ENCODE measurements at places on chromosomes 3 and 15.
A peak's percentile ranks its signal among the peaks of the same experiment; 100 is the strongest.

GRCh38 chr3:77079988-77080610 is 40.2 kb downstream of the ROBO2 start:
- no peaks in the 10 kb centered on the region for H3K27me3 ChIP-seq
- H3K36me3 ChIP-seq, result no peaks in the 10 kb centered on the region
- H3K4me1 ChIP-seq, result no peaks in the 10 kb centered on the region
- no peak overlapping the region for H3K27ac ChIP-seq
- no peak overlapping the region for H3K4me3 ChIP-seq
- no peak for DNase-seq

GRCh38 chr3:136120373-136121348 is 75.5 kb downstream of the MSL2 start:
- H3K4me1 ChIP-seq, result no peaks in the 10 kb centered on the region
- H3K36me3 ChIP-seq, result peaks cover 21% of the 10 kb centered on the region
- no peak for DNase-seq
- H3K27me3 ChIP-seq, result no peaks in the 10 kb centered on the region
- H3K27ac ChIP-seq, result no peak overlapping the region
- no peak overlapping the region for H3K4me3 ChIP-seq

GRCh38 chr15:37109872-37110572 is 9.7 kb upstream of the MEIS2 start:
- H3K36me3 ChIP-seq, result peaks cover 20% of the 10 kb centered on the region
- peaks cover 8% of the 10 kb centered on the region for H3K4me1 ChIP-seq
- peak; percentile 29 for DNase-seq
- H3K27me3 ChIP-seq, result no peaks in the 10 kb centered on the region
- H3K27ac ChIP-seq, result peak overlapping the region; percentile 72

DNA sequence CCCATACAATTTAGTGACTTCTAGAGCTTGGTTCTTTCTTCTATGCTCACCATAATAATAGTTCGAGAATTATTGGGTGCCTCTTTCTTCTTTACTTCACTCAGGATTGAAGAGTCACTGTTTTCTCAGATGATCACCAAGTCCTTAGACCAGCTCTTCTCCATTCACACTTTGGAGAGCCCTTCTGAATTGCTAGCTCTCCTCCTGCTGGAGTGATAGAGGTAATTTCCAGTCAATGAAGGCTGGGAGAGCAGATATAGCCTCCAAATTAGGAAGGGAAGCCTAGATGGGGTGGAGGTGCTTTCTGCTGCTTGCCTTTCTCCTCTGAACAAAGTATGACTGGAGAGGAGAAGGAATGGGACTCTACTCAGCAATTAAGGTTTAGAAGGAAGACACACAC is 10.7 kb upstream of the BBX start:
- no peaks in the 10 kb centered on the region for H3K36me3 ChIP-seq
- H3K27ac ChIP-seq, result no peak overlapping the region
- no peak for DNase-seq
- H3K4me3 ChIP-seq, result no peak overlapping the region

DNA sequence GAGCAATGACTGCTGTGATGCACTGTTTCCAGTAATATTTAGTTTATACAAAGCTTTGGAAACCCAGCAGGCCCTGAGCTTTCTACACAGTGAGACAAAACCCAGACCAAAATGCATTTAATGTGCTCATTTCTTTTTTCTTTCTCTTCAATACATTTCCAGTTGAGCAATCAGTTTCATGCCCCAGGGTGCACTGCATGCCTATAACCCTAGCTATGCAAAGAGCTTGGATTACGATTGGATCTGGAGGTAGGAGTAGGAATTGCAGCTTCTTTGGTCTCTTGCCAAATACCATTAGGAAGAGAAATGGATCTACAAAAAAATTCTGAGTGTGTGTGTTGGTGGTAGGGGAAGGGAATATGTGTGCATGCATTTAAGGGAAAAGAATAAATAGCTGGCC is 1001.4 kb downstream of the SQOR start:
- no peak for DNase-seq
- no peaks in the 10 kb centered on the region for H3K27me3 ChIP-seq

DNA sequence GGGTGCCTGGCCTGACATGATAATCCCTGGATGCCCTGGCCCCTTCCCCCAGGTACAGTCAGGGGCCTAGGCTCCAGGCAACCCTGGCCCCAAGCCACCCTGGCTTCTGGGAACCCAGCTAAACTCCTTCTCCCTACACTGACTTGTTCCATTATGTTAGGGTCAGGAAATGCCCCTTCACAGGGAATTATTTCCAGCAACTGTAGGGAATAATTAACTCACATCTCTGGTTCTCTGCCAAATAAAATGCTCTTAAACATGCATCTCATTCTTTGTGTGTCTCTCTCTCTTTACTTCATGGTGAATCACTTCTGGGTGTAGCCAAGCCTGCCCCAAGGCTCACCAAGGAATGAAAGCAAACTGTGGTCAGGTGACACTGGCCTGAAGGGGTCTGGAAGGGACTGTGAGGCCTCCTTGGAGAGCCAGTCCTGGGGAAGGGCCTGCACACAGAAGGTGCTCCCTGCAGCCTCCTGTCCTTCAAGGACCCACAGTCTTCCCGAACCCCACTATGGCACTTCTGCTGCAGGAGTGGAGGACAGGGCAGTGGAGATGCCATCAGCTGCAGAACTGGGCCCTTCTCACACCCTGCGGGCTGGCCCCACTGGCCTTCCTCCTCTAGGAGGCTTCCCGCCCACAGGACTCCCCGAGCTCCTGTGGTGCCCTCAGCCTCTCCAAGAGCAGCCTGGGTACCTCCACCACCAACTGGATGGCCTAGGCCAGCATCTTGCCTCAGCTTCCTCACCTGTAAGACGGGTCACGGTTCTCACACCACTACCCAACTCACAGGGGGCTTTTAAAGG is 17.6 kb downstream of the TKT start:
- peak overlapping the region; percentile 91 for H3K27ac ChIP-seq
- H3K4me3 ChIP-seq, result peak overlapping the region; percentile 60
- DNase-seq, result peak; percentile 82
- H3K4me1 ChIP-seq, result peaks cover 50% of the 10 kb centered on the region

- no peak overlapping the region for H3K27ac ChIP-seq
- H3K36me3 ChIP-seq, result no peaks in the 10 kb centered on the region
- peaks cover 14% of the 10 kb centered on the region for H3K27me3 ChIP-seq
- peak; percentile 20 for DNase-seq
Measured at GRCh38 chr15:66042624-66043023, 173.3 kb downstream of the RAB11A start.

- H3K4me3 ChIP-seq, result peak overlapping the region; percentile 56
- H3K36me3 ChIP-seq, result peaks cover 17% of the 10 kb centered on the region
- peaks cover 14% of the 10 kb centered on the region for H3K4me1 ChIP-seq
- no peak for DNase-seq
Measured at GRCh38 chr15:68205558-68205944, 419 bp upstream of the CALML4 start.

DNA sequence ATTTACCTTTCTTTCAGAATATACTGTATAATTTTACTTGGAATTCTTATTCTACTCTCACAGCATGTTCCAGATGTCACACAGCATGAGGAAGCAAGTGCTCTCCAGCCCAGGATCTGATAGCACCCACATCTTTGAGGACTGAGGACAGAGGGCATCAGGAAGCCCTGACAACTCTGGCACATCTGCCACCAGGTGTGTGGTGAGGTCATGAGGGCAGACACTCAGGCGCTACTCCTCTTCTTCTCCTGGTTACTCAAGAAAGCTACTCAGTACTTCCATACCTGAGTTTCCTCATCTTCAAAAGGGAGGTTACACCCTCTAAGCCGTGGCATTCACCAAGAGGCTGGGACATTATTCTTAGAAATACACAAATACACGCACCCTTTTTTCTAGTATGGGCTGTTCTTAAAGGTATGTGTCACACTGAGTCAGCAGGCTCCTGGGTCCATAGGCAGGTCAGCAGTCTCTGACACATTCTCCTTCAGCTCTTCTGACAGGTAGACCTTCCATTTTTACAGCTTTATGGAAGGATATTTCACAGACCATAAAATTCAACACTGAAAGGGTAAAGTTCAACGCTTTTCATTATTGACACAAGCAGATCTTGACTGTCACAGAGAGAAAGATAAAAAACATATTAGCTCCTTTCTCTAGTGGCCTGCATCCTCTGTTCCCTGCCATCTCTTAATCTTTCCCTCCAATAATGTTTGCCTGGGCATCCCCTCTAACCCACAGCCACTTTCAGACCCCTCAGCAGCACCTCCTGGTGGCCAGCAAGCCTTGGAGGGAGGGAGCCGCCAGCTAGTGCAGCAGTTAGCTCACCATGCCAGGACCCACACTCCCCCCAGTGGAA is 103.2 kb upstream of the TJP1 start:
- H3K27me3 ChIP-seq, result no peaks in the 10 kb centered on the region
- peak; percentile 60 for DNase-seq
- peak overlapping the region; percentile 53 for H3K27ac ChIP-seq
- H3K4me3 ChIP-seq, result no peak overlapping the region
- peaks cover 8% of the 10 kb centered on the region for H3K4me1 ChIP-seq

DNA sequence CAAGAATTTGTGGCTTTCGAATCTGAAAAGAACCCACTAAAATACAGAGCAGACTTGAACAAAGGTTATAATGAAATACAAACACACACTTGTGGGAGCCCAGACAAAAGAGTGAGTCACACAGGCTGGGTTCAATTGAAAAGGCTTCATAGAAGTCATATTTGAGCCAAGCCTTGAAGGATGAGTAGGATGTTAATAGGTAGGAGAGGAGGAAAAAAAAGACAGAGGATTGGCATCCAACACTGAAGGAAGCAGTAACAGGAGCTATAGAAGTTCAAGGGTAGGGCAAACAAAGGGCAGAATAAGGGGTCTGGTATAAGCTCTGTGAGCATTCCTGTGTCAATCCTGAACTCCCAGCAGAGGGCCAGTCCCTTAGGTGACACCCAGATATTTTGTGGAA is 325.4 kb downstream of the FOXP1 start:
- H3K27ac ChIP-seq, result peak overlapping the region; percentile 82
- no peaks in the 10 kb centered on the region for H3K27me3 ChIP-seq
- H3K36me3 ChIP-seq, result peaks cover 6% of the 10 kb centered on the region

- no peak for DNase-seq
- H3K36me3 ChIP-seq, result no peaks in the 10 kb centered on the region
- H3K27ac ChIP-seq, result no peak overlapping the region
- peaks cover 9% of the 10 kb centered on the region for H3K27me3 ChIP-seq
- H3K4me3 ChIP-seq, result no peak overlapping the region
Measured at GRCh38 chr3:17135696-17136095, 250.9 kb downstream of the PLCL2 start.

GRCh38 chr3:195770081-195770840 is 41.5 kb downstream of the MUC4 start:
- H3K27ac ChIP-seq, result no peak overlapping the region
- peaks cover 25% of the 10 kb centered on the region for H3K27me3 ChIP-seq
- no peaks in the 10 kb centered on the region for H3K36me3 ChIP-seq
- H3K4me3 ChIP-seq, result no peak overlapping the region
- H3K4me1 ChIP-seq, result no peaks in the 10 kb centered on the region

DNA sequence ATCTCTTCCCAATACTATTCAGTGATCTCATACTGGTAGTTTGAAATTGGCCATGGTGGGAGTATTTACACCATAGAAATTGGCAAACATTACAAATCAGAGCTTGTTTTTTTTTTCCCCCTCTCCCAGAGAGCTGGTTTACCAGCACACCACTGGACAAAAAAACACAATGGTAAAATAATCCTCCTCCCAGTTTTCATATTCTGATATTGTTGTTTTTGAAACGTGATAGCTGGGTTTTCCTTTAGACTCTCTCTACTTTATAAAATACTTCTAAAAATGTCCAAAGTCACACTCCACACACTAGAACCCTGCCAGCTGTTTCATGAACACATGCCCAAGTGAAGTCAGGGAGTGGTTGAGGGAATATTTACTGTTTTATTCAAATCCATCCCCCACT is 187.5 kb downstream of the DTWD1 start:
- no peak for DNase-seq
- H3K36me3 ChIP-seq, result no peaks in the 10 kb centered on the region
- H3K4me1 ChIP-seq, result no peaks in the 10 kb centered on the region
- no peak overlapping the region for H3K27ac ChIP-seq
- no peak overlapping the region for H3K4me3 ChIP-seq
- no peaks in the 10 kb centered on the region for H3K27me3 ChIP-seq

- H3K27me3 ChIP-seq, result no peaks in the 10 kb centered on the region
- H3K4me3 ChIP-seq, result no peak overlapping the region
- peaks cover 19% of the 10 kb centered on the region for H3K4me1 ChIP-seq
- peak overlapping the region; percentile 37 for H3K27ac ChIP-seq
Measured at GRCh38 chr15:66894986-66895780, 170.2 kb upstream of the SMAD3 start.

- peak overlapping the region; percentile 50 for H3K27ac ChIP-seq
- no peaks in the 10 kb centered on the region for H3K27me3 ChIP-seq
- H3K36me3 ChIP-seq, result peaks cover 8% of the 10 kb centered on the region
- DNase-seq, result no peak
- no peak overlapping the region for H3K4me3 ChIP-seq
- H3K4me1 ChIP-seq, result peaks cover 21% of the 10 kb centered on the region
Measured at GRCh38 chr3:108471426-108471825, 39.0 kb downstream of the MYH15 start.

- no peak overlapping the region for H3K4me3 ChIP-seq
- no peaks in the 10 kb centered on the region for H3K4me1 ChIP-seq
- H3K27ac ChIP-seq, result no peak overlapping the region
Measured at GRCh38 chr15:41993472-41994170, 21.3 kb upstream of the EHD4 start.

- no peaks in the 10 kb centered on the region for H3K27me3 ChIP-seq
- H3K4me1 ChIP-seq, result no peaks in the 10 kb centered on the region
- no peak for DNase-seq
- no peak overlapping the region for H3K27ac ChIP-seq
Measured at GRCh38 chr3:41464858-41465257, 265.6 kb downstream of the CTNNB1 start.

GRCh38 chr3:168213920-168214319 is 118.2 kb upstream of the GOLIM4 start:
- H3K4me1 ChIP-seq, result no peaks in the 10 kb centered on the region
- DNase-seq, result no peak
- H3K36me3 ChIP-seq, result no peaks in the 10 kb centered on the region
- no peak overlapping the region for H3K4me3 ChIP-seq

DNA sequence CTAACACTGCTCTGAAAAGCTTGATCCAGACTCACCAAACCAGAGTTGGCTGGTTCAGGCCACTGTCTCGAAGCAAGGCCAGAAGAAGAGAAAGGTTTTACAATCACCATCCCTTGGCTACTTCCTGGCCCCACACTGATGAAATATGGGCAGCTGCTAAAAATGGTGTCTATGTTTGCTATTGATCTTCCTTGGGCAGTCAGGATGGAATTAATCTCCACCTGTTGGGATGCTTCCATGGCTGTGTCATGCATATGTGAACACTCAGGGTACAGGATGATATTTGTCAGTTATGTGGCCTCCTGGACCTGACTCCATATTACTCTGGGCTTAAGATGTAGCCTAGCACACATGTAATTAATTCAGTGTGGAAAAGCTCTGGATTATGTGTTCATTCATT is 61.9 kb downstream of the FRMD4B start:
- H3K4me3 ChIP-seq, result no peak overlapping the region
- DNase-seq, result no peak
- H3K36me3 ChIP-seq, result no peaks in the 10 kb centered on the region
- H3K4me1 ChIP-seq, result peaks cover 9% of the 10 kb centered on the region
- H3K27ac ChIP-seq, result no peak overlapping the region
- no peaks in the 10 kb centered on the region for H3K27me3 ChIP-seq

- no peak overlapping the region for H3K27ac ChIP-seq
- H3K36me3 ChIP-seq, result peaks cover 4% of the 10 kb centered on the region
- no peak overlapping the region for H3K4me3 ChIP-seq
- peaks cover 20% of the 10 kb centered on the region for H3K4me1 ChIP-seq
- no peak for DNase-seq
- no peaks in the 10 kb centered on the region for H3K27me3 ChIP-seq
Measured at GRCh38 chr15:78977591-78978347, 32.9 kb upstream of the CTSH start.

Data from Calu3 (cell line).